ENCODE measurements at places on chromosomes 6 and 20.

- DNase-seq, result no peak
Observed at GRCh38 chr20:33287884-33288283, 4.9 kb downstream of the BPIFB1 start.

DNA sequence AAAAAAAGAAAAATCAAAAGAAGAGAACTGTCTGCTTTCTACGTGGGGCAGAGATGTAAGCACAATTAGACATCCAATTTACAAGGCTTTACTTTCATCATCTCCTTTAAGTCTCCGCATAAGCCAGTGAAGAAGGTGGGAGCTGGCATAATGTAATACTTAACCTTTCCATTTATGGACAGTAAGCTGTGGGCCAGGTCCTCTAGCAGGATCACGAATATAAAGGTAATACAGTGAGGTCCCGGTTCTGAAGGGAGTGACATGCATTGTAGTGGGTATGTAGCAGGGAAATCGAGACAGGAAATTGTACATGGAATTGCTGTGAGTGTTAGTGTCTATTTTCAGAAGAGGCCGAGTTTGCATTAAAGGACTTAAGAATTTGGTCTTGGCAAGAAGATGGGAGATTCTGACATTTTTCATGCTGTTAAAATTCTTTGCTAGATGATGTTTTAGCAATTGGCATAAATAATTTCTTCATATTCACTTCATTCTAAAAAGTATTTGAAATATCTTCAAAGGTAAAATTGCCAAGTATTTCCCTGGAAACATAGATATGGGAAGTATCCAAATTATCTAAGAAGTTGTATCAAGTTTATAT is 20.4 kb upstream of the POPDC3 start:
- DNase-seq, result no peak

DNA sequence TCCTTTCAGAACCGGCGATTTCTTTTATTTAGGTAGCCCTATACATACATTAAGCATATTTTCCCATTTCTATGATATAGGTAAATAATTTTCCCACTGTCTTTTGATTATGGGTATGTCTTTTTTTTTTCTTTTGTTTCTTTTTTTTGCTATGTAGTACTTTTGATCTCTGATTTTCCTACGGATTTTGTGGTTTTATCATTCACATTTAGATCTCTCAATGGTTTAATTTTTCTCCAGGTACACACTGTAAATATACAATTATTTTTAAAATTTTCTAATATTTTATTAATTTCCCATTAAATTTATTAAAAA is 436 bp upstream of the ZNF337 start:
- no peak for DNase-seq

DNA sequence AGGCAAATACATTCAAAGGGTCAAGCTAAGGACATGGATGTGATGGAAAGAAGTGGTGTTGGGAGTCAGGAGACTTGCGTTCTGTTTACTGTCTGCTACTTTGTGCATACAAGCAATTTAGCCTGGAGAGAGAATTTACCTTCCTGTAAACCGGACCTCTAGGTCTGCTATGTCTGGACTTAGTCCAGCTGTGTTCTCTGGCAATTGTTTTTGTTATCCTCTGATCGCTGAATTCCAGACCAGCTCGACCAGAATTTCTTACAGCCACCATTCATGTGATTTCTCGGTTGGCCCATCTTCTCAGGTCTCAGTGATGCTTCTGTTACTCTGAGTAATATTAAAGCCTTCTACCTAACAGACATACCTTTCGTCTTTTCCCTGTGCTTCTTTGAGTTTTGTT is 75.2 kb downstream of the LRRC1 start:
- no peak for DNase-seq

DNA sequence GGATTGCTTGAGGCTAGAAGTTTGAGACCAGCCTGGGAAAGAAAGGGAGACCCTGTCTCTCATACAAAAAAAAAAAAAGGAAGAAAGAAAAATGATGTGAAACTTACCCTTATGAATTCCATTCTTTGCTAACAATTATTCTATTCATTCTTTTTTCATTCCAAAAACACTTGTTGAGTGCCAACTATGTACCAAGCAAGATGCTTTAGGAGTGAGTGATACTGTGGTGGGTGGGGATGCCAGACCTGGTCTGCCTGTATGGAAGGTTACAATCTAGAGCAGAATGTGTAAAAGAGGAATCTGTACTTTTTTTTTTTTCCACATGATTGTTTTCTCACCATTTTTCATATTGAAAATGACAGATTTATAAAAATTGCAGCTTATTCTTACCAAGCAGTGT is 73.8 kb upstream of the TULP1 start:
- no peak for DNase-seq

DNA sequence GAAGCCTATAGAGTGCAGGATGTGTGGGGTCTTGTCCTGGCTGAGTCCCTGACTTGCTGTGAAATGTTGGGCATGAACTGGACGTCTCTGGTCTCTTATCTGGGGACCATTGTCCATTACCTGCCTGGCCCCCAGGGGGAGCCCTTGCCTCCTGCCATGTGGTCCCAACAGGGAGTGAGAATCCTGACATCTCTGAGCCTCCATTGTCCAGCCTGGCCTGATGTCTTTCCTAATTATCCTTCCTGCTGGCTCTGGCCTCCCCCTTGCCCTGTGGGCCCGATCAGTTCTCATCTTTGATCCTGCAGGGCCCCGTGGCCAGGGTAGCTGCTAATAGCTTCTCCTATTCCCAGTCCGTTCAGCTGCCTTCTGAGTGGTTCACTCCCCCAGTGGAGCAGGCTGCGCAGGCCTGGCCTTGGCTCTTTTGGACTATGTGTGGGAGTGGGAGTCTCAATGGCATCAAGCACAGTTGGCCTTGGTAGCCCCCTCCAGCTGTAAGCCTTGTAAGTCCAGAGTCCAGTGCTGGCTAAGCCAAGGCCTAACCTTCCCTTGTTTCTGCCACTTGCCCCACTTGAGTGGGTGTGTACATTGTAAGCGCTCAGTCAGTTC is 77.9 kb upstream of the RALY start:
- no peak for DNase-seq

DNA sequence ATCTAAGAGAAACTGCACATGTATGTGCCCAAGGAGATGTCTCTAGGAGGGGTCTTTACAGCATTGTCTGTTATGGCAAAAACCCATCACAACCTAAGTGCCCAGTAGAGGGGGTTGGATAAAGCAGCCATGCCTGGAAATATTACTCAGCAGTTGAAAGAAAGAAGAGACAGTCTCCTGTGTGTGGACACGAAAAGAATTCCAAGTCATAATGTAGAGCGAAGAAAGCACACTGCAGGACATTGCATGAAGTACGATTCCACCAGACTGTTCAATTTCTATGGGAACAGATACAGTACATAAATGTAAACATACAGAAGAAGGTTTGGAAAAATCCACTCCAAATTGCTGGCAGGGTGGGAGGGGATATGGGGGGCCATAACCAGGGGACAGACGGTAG is 7.3 kb upstream of the TGM2 start:
- DNase-seq, result no peak

GRCh38 chr6:144666781-144667180 is 381.6 kb downstream of the UTRN start:
- DNase-seq, result no peak

- DNase-seq, result no peak
Observed at GRCh38 chr6:141830530-141830929, 302.2 kb upstream of the GJE1 start.

- no peak for DNase-seq
Observed at GRCh38 chr20:44198872-44199271, 11.7 kb downstream of the OSER1 start.

DNA sequence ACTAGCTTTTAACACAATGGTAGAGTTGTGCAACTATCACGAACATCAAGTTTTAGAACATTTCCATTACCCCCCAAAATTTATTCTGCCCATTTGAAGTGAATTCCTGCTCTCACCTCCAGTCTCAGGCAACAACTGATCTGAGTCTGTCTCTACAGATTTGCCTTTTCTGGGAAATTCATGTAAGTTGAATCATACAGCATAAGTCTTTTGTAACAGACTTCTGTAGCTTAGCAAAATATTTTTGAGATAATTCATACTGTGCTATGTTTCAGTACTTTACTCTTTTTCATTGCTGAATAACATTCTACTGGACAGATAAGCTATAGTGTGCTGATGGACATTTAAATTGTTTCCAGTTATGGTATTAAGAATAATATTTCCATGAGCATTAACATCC is 447.3 kb upstream of the GJE1 start:
- no peak for DNase-seq

GRCh38 chr20:23161968-23162696 is 76.0 kb upstream of the CD93 start:
- DNase-seq, result no peak

DNA sequence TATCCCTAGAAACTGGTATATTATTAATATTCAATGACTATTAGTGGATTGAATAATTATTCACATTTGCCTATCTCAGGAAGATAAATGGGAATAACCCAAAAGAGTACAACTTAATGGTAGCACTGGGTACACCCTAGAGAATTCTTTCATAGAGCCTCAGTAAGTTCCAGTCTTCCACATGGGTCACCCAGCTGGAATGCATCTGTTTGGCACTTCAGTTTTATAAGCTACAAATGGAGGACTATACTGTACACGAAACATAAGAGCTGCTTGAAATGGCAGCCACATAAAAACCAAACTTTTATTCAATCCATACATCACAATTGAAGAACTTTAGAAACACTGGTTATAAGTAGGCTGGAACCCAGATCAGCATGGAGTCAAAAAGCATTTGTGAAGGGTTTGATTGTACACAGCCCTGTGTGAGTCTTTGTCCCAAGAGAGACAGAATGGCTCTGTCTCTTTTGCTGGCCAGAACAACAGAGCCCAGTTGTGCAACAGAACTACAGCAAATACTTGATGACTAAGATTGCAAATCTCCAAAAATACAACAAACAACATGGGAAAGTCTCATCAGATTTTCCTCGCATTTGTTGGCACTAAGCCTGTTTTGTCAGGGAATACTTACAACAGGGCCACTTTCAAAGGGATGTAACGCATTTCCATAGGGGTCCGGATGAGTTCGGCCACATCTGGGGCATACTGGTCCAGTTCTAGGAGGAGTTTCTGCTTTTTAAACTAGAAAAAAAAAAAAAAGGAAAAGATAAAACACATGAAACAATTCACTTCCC is 39.5 kb downstream of the PIGU start:
- peak; percentile 61 for DNase-seq

GRCh38 chr20:46987001-46987400 is 92.4 kb downstream of the EYA2 start:
- DNase-seq, result no peak

GRCh38 chr6:162294029-162294428 is 433.5 kb downstream of the PRKN start:
- no peak for DNase-seq

DNA sequence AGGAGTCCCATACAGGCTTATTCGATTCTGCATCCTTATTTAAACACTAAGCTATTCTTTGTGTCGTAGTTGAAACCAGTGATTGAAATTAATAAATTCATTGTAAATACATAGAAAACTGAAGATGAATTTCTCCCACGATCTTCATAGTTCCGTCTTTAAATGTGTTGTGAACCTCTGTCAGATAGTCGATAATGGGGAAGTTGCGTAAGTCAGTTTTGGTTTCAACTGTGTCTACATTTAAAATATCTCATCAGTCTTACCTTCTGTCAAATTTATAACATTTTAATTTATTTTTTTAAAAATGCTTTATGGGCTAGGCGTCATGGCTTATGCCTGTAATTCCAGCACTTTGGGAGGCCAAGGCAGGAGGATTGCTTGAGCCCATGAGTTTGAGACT is 12.7 kb downstream of the STX11 start:
- no peak for DNase-seq

DNA sequence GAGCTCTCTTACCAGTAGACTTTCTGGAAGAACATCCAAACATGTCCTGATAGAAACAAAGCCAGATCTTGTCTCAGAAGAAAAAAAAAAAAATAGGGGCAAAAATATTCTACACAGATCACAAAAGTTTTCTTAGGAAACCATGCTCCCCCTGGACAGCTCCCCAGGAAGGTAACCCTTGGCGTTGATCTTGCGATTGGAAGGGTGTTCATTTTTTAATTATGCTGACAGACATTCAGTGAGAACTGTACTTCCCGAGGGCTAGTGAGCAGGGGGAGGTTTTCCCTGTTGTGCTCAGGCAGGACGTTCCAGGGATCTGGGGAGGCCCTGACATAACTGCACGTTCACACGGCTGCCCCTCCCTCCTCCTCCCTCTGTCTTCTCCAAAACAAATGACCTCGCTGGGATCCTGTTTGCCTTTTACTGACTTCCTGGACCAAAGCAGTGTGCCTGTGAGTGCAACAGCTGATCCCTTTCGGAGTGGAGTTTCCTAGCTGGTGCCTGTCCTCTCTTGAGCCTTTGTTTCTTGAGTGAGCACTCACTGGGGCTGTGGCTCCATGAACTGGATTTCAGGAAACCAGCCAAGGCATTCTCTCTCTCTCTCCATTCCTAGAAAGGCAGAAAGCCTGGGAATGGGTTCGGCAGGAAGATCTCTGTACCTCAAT is 46.7 kb downstream of the MARCKS start:
- peak; percentile 52 for DNase-seq

DNA sequence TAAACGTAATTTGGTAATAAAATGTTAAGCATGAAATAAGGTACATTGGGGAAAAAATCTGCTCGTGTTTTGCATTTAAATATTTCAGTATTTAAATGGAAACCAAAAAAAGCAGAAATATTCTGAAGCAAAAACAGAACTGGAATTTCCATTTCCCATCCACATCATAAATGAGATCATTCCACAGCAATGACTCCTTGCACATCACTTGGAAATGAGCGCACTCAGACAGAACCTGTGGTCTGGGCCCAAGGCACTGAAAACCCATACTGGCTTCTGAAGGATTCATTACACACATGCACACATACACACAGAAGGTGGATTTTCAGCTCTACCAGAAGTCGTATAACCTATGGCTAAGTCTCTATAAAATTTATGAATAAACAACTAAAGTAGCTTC is 174.8 kb downstream of the IBTK start:
- DNase-seq, result peak; percentile 49

DNA sequence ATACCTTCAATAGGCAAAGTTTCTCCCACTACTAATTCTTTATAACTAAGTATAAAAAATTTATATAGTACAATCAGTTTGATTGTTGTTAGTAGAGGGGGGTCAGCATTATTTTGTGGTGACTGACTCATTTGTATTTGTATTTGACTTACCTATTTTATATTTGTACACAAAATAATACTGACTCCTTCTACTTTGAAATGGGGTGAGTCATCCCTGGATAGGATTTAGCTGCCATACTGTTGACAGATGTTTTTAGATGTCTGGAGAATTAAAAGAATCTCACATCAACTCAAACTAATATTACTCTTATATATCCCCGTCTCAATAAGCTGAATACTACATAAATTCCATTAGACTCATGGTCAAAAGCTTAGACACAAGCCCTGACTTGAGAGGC is 114.9 kb downstream of the FRK start:
- DNase-seq, result no peak

- DNase-seq, result no peak
Observed at GRCh38 chr6:88866856-88867255, 96.6 kb downstream of the RNGTT start.

- no peak for DNase-seq
Observed at GRCh38 chr6:9527679-9528286, 887.1 kb downstream of the TFAP2A start.

Data from BJ (cell line).